CD4-positive, alpha-beta memory T cell (primary cell): ENCODE measurements at places on chromosomes 5 and 9. TPM values are rescaled to one million over a fixed set of nuclear protein-coding genes. Genes with fewer than 3 reads are reported as not detected.

The RFK gene
- 16.8 TPM for total RNA-seq

The CKMT2 gene
- not detected for total RNA-seq

The ARID3C gene
- total RNA-seq, result not detected

The IL5 gene
- not detected for total RNA-seq

The PNPLA7 gene
- total RNA-seq, result 15.7 TPM

The RETREG1 gene
- total RNA-seq, result 28.0 TPM

The CATSPER3 gene
- total RNA-seq, result 1.8 TPM

The GFI1B gene
- not detected for total RNA-seq

The C5orf24 gene
- total RNA-seq, result 33.4 TPM

The PRDM9 gene
- total RNA-seq, result not detected

The C5orf58 gene
- not detected for total RNA-seq

The RNF145 gene
- 62.4 TPM for total RNA-seq

The ENTREP1 gene
- 0.20 TPM for total RNA-seq

The TMEM215 gene
- not detected for total RNA-seq

The SH2D3C gene
- total RNA-seq, result 43.4 TPM

The GABRA1 gene
- not detected for total RNA-seq

The INVS gene
- 22.9 TPM for total RNA-seq

The TLR4 gene
- 0.83 TPM for total RNA-seq

The SOX30 gene
- total RNA-seq, result 0.15 TPM

The CDHR2 gene
- 2.9 TPM for total RNA-seq

The PALM2AKAP2 gene
- not detected for total RNA-seq

The ZNF483 gene
- 22.9 TPM for total RNA-seq

The TAF7 gene
- total RNA-seq, result 119 TPM

The ZNF608 gene
- total RNA-seq, result not detected

The ZNF354C gene
- 11.3 TPM for total RNA-seq

The PDZD2 gene
- 1.1 TPM for total RNA-seq

The MEIKIN gene
- total RNA-seq, result 6.2 TPM

The GZMA gene
- total RNA-seq, result 28.2 TPM

The PCDHGA9 gene
- 0.17 TPM for total RNA-seq

The SLC22A4 gene
- 0.22 TPM for total RNA-seq

The POU5F2 gene
- total RNA-seq, result 1.9 TPM

The ZFP2 gene
- 2.4 TPM for total RNA-seq

The FYB1 gene
- total RNA-seq, result 596 TPM

The RFESD gene
- total RNA-seq, result 9.3 TPM

The SMU1 gene
- 31.6 TPM for total RNA-seq

The ZCCHC10 gene
- total RNA-seq, result 20.6 TPM
